Kasumi-1 (cell line): ENCODE measurements at places on chromosomes 4 and X.
A peak's percentile ranks its signal among the peaks of the same experiment; 100 is the strongest.

- DNase-seq: no peak
Observed at GRCh38 chrX:10903523-10903922, 207.6 kb upstream of the HCCS start.

DNA sequence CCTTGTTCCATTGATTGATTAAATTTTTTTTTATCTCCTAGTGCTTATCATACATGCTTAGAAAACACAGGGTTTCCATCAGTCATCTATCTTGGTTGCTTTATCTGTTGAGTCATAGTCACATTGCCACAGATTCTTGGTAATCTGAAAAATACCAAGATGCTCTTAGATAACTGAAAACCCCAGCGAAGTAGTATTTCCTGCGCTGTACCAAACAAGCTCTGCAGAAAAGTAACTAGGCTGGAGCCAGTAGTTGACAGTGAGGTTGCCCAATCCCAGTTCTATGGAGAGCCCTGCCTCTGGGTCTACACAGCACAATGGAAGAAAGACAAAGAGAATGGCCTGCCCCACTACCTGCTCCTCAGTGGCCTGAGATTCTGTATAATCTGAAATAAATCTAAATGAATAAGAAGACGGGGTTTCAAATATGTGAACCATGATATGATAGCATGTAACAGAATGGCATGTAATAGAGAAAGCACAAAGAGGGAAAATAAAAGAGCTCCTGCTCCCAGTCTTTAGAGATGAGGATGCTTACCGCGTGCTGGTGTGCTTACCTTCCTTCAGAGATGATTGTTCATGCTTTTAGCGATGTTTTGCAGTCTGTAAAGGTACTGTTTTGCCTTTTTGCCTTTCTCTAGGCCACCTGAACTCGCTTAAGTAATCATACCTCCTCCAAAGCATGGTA lies 55.3 kb upstream of the RAPGEF2 start:
- DNase-seq: no peak

- DNase-seq: no peak
Observed at GRCh38 chr4:85265234-85265633, 209.7 kb upstream of the ARHGAP24 start.

DNA sequence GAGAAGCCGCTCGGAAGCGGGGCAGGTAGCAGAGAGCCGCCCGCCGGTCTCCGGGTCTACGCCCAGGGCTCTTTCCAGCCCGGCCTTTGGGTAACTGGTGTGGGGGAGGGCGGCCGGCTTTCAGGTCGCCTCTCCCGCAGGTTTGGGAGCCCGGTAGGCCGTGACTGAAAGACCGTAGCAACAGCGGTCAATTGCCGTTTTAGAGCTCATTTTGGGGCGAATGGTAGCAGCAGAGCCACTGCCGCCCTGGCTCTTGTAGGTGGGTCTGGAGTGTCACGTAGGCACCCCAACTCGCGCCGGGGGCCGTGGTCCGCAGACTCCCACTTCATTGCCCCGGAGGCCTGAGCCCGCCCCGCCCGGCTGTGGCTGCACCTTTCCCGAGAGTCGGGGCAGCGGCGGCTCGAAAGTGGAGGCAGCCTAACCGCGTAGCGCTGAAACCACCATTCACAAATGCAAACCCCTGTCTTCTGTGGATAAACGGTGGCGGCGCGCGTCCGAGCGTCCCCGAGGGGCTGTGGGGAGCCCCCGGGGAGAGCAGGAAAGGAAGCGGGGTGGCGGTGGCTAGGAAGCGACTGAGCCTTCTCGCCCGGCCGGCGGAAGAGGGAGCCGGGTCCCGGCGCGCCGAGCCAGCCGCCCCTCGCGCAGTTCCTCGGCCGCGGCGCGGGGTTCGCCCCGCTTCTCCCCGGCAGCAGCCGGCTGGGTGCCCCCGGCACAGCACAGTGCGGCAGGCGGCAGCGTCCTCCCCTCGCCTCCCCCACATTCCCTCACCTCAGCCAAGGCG lies 2185.1 kb upstream of the TENM3 start:
- no peak for DNase-seq

- DNase-seq: peak; percentile 69
Observed at GRCh38 chr4:109406337-109406931, 27.2 kb upstream of the SEC24B start.
